ENCODE measurements at places on chromosomes 5 and 9.

DNA sequence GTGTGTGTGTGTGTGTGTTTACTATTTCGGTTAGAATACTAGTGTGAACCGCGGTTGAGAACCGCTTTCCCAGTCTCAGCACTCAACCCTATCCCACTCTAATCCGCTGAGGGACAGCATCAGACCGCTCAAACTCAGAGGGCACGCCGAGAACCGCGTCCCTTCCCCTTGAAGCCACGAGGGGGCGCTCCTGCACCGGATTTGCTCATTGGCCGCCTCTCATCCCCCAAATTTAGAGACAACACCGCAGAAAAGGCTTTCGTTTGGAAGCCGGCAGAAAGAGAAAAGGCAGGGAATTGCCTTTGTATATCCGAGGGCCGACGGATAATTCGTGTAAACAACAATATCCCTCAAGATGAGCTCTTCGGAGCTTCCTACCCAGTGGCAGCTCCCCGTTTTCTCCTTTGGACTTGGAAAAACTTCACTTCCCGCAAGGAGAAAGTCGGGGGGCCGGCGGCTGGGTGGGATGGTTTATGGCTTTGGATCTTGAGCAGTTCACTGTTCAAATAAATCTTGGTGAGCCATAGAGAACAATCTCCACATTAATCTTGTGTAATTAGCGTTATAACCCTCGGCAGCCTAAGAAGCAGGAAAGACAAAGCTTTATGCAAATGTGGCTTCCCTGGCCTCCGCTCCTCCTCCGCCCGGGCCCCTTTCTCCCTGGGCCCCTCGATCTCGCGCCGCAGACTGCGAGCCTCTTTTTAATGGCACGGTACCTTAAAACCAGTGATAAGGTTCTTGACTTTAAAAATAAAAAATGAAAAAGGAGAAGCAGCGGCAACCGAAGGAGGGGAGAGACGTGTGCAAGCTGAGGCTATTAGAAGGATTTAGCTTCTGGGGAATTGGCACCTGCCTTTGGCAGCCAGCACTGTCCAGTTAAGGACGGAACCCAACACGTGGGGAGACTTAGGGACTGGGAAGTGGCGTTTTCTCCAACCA is 296.8 kb downstream of the PARP8 start:
- DNase-seq: peak; percentile 80

- no peak for DNase-seq
Measured at GRCh38 chr5:56309262-56309826, 76.2 kb upstream of the ANKRD55 start.

- no peak for DNase-seq
Measured at GRCh38 chr5:156475182-156476157, 148.5 kb downstream of the SGCD start.

GRCh38 chr5:75089137-75089536 is 36.8 kb upstream of the GCNT4 start:
- DNase-seq: peak; percentile 66

DNA sequence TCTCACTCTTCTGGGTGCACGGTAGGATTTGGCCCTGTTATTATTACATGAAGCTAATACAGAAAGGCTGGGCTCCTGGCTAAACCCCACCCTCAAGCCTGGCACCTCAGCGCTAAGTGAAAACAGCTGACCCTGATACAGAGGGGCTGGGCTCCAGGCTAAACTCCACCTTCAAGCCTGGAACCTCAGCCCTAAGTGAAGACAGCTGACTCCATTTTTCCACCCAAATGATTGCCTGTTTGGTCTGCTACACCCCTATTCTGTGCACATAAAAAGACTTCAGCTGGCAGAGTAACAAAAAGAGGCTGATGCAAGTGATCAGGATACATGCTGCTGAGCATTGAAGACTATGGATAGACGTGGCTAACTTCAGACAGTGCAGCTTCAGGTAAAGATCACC is 148.4 kb upstream of the CLINT1 start:
- no peak for DNase-seq

DNA sequence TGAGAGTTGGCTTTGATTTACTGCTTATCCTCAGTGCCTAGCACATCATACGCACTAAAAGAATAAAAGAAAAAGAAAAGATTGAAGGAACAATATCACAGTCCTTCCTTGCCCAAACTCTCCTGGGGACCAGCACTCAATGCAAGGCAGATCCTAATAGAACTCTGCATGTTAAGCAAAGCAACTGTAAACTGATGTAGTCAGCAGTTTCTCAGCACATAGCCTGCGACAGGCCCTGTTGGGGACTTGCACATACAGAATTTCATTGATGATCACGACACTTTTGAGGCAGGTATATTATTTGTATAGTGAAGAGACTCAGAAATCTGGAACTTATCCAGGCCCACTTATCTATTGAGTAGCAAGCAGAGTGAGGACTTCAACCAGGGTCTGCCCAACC is 15.4 kb downstream of the NIPAL4 start:
- no peak for DNase-seq

- peak; percentile 29 for DNase-seq
Measured at GRCh38 chr5:129664336-129664937, 83.5 kb upstream of the MINAR2 start.

- peak; percentile 86 for DNase-seq
Measured at GRCh38 chr9:91036826-91037510, 235.3 kb downstream of the SYK start.

DNA sequence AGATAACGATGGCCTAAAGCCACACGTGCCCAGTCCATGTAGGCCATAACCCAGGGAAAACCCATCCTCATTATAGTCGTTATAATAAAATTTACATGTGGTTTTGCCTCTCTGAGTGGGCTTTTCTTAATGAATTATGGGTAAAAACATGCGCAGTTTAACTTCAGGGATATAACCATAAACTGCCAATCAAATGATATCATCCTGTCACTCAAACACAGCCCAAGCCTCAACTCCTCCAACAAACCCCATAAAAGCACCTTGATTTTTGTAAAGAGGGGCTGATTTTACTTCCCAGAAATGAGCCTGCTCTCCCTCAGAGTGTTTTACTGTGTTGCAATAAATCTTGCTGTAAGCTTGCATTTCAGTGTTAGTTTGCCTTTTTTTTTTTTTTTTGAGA is 15.8 kb upstream of the SETX start:
- no peak for DNase-seq

DNA sequence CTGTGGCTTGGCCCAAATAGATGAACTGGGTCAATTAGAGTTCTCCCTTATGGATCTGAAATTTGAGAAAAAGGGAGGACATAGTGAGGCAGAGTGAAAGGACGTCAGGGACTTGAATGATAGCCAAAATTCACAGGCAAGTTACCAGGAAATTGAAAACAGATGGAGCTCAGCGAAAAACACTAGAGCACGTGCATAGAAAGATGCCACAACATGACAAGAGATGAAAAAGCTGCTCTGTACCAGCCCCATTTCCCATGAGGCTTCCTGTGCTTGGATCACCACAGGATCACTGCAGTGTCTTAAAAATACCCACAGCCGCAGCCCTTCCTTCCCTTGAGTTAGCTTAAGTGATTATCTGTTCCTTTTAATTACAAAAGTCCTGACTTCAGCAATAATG is 39.0 kb upstream of the HOMER1 start:
- no peak for DNase-seq

GRCh38 chr9:128091144-128091543 is 23.1 kb downstream of the SLC25A25 start:
- no peak for DNase-seq

- DNase-seq: no peak
Measured at GRCh38 chr5:87432460-87432859, 19.7 kb upstream of the CCNH start.

DNA sequence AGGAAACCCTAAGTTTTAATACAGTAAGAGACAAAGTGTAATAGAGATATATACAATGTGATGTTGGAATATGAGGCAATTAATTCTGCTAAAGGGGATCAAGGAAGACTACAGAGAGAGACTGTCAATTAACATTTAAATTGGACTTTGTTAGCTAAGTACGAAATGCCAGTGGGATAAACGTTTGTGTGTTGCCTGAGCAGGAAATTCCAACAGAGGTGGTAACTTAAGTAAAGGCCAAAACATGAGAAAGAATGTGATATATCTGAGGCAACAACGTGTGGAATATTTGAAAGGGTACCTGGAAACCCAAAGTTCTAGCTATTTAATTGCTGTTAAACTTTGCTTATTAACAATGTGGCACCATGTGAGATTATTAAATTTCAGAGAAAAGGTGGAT is 1666.9 kb upstream of the WWC1 start:
- no peak for DNase-seq

DNA sequence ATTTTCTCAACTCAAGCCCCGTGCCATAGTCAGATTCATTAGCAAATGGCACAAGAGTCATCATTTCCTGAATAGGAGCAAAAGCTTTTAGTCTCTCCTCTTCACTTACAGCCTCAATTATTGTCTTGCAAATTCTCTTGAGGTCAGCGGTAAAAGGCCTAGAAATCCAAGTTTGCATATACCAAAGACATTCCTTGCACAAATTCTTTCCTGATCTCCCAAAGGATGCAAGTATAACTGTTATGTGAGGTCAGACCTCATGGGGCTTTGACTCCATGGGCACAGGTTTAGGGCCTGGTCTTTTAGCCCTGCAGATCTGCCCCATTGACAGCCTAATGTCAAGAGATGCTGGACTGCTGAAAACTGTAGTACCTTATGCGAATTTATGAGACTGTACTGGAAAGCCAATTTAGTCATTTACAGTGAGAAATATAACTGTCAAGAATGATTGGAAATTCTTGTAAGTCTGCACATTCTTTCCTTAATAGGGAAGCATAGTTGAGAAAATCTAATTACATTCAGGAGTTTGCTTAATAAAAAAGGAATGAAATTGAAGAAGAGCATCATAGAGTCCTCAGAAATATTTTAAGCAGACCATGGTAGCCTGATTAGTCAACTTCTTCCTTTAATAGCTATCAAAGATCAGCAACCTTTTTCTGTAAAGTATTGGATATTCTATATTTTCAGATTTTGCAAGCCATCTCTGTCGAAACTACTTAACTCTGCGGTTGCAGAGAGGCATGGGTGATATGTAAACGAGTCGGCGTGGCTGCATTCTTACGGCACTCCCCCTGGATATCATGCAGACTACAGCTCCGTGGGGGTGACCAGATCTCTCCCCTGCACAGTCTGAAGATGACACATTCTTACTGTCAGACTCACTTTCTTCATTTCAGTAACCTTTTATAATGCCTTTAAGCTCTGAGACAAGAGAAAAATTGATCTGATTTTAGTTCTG is 45.2 kb downstream of the GCNT4 start:
- no peak for DNase-seq

- DNase-seq: no peak
Measured at GRCh38 chr9:37338218-37338617, 84.3 kb upstream of the GRHPR start.

GRCh38 chr5:154945695-154946301 is 4.9 kb downstream of the MRPL22 start:
- no peak for DNase-seq

GRCh38 chr9:110109333-110110092 is 98.4 kb downstream of the C9orf152 start:
- DNase-seq: no peak
